ENCODE measurements at places on chromosomes 7 and 10. TPM values are rescaled to one million over a fixed set of nuclear protein-coding genes. Genes with fewer than 3 reads are reported as not detected.

- peak; percentile 83 for DNase-seq
Measured at GRCh38 chr7:129169171-129169671, 19.2 kb upstream of the SMO start.

EBF3 gene
- 0.44 TPM for total RNA-seq

- DNase-seq, result no peak
Measured at GRCh38 chr10:60654813-60655464, 123.3 kb upstream of the CDK1 start.

DNA sequence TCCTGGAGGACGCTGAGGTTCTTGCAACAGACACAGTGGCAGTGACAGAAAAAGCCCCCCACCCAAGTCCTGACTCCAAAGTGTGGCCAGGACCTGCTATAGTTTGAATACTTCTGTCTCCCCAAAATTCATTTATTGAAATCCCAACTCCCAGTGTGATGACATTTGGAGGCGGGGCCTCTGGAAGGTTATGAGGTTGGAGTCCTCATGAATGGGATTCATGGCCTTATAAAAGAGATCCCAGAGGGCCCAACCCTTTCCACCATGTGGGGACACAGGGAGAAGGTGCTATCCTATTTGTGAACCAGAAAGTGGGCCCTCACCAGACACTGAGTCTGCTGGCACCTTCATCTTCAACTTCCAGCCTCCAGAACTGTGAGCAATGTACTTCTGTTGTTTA is 18.3 kb downstream of the ANXA11 start:
- DNase-seq, result no peak

- no peak for DNase-seq
Measured at GRCh38 chr10:58740620-58741369, 228.1 kb downstream of the BICC1 start.

DNA sequence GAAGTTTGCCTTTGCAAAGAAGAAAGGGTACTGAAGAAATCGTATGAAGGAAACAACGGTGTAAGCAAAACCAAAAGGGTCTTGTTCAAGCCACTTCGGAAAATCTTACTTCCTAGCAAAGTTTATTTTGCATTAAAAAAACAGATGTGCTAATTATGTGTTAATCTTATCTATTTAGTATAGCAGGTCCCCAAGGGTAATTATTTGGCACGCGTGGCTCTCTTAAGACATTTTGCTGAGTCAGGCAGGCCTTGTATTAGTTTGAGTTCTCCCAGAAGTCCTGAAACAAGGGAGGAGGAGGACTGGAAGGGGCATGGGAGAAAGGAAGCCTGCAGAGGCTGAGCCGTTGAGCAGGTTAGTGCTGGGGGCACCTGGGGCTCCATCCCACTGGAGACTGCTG is 44.9 kb downstream of the TMEM178B start:
- no peak for DNase-seq

GJC3 gene
- 0.87 TPM for total RNA-seq

SPDYE1 gene
- total RNA-seq, result not detected

GRCh38 chr10:43846187-43846680 is 197.6 kb upstream of the ZNF32 start:
- peak; percentile 50 for DNase-seq

LIPK gene
- not detected for total RNA-seq

- DNase-seq, result peak; percentile 88
Measured at GRCh38 chr10:103605359-103606096, 112.0 kb downstream of the NEURL1 start.

SEC31B gene
- 18.6 TPM for total RNA-seq

- DNase-seq, result no peak
Measured at GRCh38 chr7:12456506-12456905, 52.8 kb upstream of the VWDE start.

GRCh38 chr7:2018569-2019460 is 213.9 kb downstream of the MAD1L1 start:
- DNase-seq, result no peak

MYO1G gene
- 0.25 TPM for total RNA-seq

ZNF365 gene
- 0.07 TPM for total RNA-seq

LRRD1 gene
- total RNA-seq, result not detected

CFTR gene
- 0.90 TPM for total RNA-seq

DNA sequence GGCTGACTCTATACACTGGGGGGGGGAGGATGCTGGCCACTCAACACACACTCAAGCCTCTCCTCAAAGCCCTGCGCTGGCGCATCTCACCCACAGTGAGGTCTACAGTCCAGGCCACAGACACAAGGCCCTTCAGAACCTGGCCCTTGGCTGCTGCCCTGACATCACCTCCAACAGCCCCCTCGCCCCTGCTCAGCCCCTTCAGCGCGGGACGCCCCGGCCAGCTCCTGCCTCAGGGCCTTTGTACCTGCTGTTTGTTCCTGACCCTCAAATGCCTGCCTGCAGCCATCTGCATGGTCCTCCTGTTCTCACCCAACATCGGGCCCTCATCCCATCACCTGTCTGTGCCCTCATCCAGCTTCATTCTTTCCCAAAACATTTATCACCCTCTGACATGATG is 572.6 kb downstream of the DNAJB6 start:
- peak; percentile 20 for DNase-seq

LEP gene
- total RNA-seq, result not detected

DNA sequence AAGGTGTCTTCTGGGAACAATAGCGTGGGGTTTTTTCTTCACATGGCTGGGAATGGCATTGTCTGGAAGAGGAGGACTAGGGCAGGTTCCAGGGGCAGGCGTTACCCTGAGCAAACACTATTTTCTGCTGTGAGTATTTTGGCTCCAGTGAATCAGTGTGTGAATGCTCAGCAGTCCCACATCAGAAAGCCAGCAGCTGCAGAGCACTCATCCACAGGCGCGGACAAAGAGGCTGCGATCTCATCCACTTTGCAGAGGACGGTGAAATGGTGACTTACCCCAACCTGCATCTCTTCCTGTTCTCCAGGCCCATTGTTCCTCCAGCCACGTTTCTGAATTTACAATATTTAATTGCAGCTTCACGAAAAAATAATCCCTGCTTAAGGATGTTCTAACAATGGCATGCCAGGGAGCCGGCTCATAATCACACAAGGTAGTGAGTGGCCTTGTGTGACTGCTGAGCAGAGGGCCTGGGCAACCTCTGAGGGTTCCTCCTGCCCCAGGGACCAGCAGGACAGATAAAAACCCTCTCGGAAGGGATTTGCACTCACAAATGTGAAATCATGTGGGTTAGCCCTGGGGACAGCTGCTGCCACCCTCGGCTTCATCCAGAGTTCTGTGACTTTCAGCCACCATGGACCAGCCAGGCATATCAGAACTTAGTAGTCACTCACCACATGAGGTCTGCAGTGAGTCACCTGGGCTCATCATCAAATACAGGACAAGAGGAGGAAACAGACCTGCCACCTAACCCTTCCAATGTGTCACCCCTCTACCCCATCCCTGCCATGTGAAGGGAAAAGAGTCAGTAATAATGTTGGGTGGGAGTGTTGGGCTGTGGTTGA is 65.0 kb upstream of the EN2 start:
- peak; percentile 60 for DNase-seq

DNA sequence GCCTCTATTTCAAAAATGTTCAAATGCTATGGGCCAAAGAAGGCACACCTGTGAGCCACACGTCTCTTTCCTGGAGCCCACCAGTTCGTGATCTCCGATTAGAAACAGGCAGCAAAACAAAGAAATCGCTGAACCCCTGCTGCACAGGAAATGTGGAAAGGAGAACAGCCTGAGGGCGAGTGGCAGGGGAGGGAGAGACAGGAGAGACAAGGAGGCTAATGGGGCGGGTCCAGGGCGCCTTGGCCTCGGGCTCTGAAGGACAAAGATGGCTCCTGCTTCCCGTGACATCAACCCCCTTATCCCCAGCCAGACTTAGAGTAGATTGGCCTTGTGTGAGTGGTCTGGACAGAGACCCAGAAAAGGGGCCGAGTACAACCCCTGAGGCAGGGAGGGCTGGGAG is 62.4 kb upstream of the DOCK1 start:
- DNase-seq, result peak; percentile 70

PNLIPRP1 gene
- not detected for total RNA-seq

CPN1 gene
- total RNA-seq, result 1.3 TPM

SFTPD gene
- 0.29 TPM for total RNA-seq

DNA sequence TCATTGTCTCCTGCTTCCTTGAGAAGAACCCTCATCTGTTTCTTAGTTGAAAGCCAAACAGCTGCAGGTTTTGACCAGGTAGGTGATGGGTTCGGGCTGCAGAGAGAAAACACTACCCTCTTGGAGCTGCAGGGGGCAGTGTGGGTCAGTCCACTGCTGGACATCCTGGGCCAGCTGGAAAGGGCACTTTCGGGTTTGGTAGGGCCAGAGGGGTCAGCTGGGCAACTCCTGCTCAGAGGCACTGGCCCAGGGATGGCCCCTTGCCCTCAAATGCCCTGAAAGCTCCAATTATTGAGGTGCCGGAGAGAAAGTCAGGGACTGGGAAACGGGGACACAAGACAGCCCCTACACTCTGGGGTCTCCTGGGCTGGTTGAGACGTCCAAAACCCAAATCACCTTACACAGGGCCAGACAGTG is 90.7 kb downstream of the MKI67 start:
- peak; percentile 94 for DNase-seq

GPR146 gene
- 0.66 TPM for total RNA-seq

CADPS2 gene
- total RNA-seq, result 4.1 TPM

- DNase-seq, result peak; percentile 65
Measured at GRCh38 chr7:18508443-18509427, 13.2 kb downstream of the HDAC9 start.

PDZD7 gene
- total RNA-seq, result 0.79 TPM

GRCh38 chr7:21753071-21753470 is 192.6 kb downstream of the CDCA7L start:
- DNase-seq, result no peak

All from endodermal cell (in vitro differentiated cells).